ENCODE measurements at places on chromosomes 3 and 15. TPM values are rescaled to one million over a fixed set of nuclear protein-coding genes. Genes with fewer than 3 reads are reported as not detected.
A peak's percentile ranks its signal among the peaks of the same experiment; 100 is the strongest.

DNA sequence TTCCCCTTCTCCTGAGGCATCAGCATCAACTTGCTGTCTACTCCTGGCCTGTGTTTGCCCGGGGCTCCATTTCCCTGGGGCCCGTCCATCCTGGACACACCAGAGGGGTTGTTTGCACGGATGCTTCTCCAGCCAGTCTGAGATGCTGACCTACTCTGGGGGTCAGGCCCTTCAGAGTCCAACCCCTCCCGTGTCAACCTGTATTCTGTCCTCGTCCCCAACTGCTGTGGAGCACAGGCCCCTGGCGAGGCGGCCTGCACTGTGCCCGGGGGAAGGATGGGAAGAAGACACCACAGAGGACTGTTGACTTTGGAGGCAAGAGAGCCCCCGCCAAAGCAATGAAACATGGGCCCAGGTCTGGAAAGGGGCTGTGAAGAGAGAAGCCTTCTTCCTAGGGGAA is 25.8 kb downstream of the ALS2CL start:
- DNase-seq, result peak; percentile 10
- no peaks in the 10 kb centered on the region for H3K4me1 ChIP-seq
- no peaks in the 10 kb centered on the region for H3K36me3 ChIP-seq
- H3K4me3 ChIP-seq, result no peak overlapping the region
- H3K27me3 ChIP-seq, result no peaks in the 10 kb centered on the region

SNX22 gene
- 1.7 TPM for total RNA-seq

TLR9 gene
- not detected for total RNA-seq

DNA sequence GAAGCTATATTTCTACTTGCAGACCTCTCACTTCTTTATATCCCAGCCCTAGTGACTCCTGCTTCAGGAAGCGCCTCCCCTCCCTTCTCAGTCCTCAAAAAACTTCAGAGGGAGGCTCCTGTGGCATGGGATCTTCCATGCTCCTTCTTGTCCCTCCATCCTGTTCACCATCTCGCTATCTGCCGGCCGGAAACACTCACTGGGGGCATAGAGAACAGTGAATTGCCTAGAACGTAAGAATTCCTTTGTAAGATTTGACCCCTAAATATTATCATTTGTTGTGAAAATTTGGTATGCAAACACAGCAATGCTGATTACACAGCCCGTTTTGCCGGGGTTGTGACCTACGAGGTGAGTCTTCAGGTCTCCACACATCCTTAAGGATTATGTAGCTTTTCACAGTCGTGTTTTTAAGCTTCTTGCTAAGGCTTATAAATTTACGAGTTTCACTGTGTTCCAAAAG is 218.7 kb upstream of the ATP10A start:
- no peak for DNase-seq
- peak overlapping the region; percentile 63 for H3K27ac ChIP-seq
- H3K4me1 ChIP-seq, result no peaks in the 10 kb centered on the region
- no peaks in the 10 kb centered on the region for H3K36me3 ChIP-seq
- no peak overlapping the region for H3K4me3 ChIP-seq

C2CD4A gene
- not detected for total RNA-seq

GRCh38 chr15:101568309-101568708 is 78.8 kb upstream of the PCSK6 start:
- no peaks in the 10 kb centered on the region for H3K27me3 ChIP-seq
- no peak for DNase-seq
- H3K27ac ChIP-seq, result no peak overlapping the region
- no peaks in the 10 kb centered on the region for H3K4me1 ChIP-seq

C3orf52 gene
- total RNA-seq, result 2.4 TPM

GRCh38 chr3:149623824-149624223 is 34.0 kb downstream of the WWTR1 start:
- H3K27ac ChIP-seq, result no peak overlapping the region
- no peaks in the 10 kb centered on the region for H3K4me1 ChIP-seq
- no peak for DNase-seq
- no peaks in the 10 kb centered on the region for H3K36me3 ChIP-seq

- H3K36me3 ChIP-seq, result no peaks in the 10 kb centered on the region
- H3K27ac ChIP-seq, result no peak overlapping the region
- no peaks in the 10 kb centered on the region for H3K27me3 ChIP-seq
- H3K4me3 ChIP-seq, result no peak overlapping the region
These were observed 22.6 kb upstream of the HDGFL3 start for GRCh38 chr15:83230242-83230641.

DNA sequence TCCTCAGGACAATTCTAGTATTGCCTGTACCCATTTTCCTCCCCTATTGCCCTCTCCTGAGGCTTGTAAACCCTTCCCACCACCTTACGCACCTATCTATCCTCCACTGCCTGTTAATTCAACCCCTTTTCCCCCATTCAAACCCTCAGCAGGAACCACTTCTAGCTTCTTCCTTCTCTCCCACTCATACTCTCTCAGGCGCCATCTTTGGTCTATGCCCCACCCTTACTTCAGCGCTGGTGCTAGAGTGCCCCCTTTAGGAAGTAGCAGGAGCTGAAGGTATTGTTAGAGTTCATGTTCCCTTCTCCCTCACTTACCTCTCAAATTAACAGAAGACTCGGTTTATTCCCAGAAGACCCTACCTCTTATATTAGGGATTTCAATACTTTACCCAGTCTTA is 121.8 kb upstream of the NLGN1 start:
- H3K4me1 ChIP-seq, result no peaks in the 10 kb centered on the region
- H3K4me3 ChIP-seq, result no peak overlapping the region
- DNase-seq, result no peak
- H3K27me3 ChIP-seq, result no peaks in the 10 kb centered on the region

GRCh38 chr15:40914486-40914885 is 14.7 kb upstream of the DLL4 start:
- H3K27me3 ChIP-seq, result no peaks in the 10 kb centered on the region
- H3K36me3 ChIP-seq, result no peaks in the 10 kb centered on the region
- H3K4me3 ChIP-seq, result no peak overlapping the region
- peak overlapping the region; percentile 8 for H3K27ac ChIP-seq
- H3K4me1 ChIP-seq, result no peaks in the 10 kb centered on the region

NPAP1 gene
- not detected for total RNA-seq

DNA sequence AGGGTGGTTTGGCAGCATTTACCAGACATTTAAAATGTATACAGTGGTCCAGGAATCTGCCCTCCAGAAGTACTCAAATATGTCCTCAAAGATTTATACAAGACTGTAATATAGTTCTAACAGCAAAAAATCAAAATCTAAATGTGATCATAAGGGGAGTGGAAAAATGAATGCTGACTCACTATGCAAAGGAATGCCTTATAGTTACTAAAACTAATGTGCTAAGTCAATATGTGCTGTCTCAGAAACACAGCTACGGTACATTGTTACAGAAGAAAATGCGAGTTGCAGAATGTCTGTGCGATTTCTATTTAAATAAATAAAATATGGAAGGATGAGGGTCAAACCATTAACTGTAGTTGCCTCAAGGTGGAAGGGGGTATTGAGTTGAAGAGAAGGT is 230.1 kb upstream of the UBE2E1 start:
- H3K4me3 ChIP-seq, result no peak overlapping the region
- no peak for DNase-seq
- no peaks in the 10 kb centered on the region for H3K27me3 ChIP-seq
- no peaks in the 10 kb centered on the region for H3K36me3 ChIP-seq
- H3K4me1 ChIP-seq, result no peaks in the 10 kb centered on the region

DNA sequence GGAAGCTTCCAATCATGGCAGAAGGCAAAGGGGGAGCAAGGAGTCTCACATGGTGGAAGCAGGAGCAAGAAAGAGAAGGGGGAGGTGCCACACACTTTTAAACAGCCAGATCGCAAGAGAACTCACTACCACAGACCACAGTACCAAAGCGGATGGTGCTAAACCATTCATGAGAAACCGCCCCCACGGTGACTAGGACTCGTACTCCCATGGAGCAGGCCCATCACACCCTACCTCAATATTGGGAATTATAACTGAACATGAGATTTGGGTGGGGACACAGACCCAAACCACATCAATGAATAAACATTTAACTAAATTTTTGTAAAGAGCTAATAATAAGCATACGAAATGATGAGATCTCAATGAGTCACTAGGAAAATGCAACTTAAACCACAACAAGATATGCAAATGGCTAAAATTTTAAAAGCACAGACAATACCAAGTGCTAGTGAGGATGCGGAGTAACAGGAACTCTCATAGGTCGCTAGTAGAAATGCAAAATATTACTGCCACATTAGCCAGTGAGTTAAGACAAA is 10.0 kb downstream of the MRPS25 start:
- no peak overlapping the region for H3K4me3 ChIP-seq
- no peaks in the 10 kb centered on the region for H3K4me1 ChIP-seq
- H3K27ac ChIP-seq, result no peak overlapping the region
- H3K27me3 ChIP-seq, result no peaks in the 10 kb centered on the region
- H3K36me3 ChIP-seq, result no peaks in the 10 kb centered on the region
- DNase-seq, result no peak

- H3K4me3 ChIP-seq, result no peak overlapping the region
- DNase-seq, result no peak
- H3K4me1 ChIP-seq, result no peaks in the 10 kb centered on the region
- H3K36me3 ChIP-seq, result no peaks in the 10 kb centered on the region
- no peak overlapping the region for H3K27ac ChIP-seq
These were observed 6.2 kb downstream of the STIMATE start for GRCh38 chr3:52891164-52891563.

RTP4 gene
- total RNA-seq, result 2.4 TPM

GRCh38 chr15:99986297-99987118 is 253.3 kb upstream of the LYSMD4 start:
- H3K4me3 ChIP-seq, result no peak overlapping the region
- no peak for DNase-seq
- no peaks in the 10 kb centered on the region for H3K27me3 ChIP-seq
- H3K27ac ChIP-seq, result no peak overlapping the region
- H3K36me3 ChIP-seq, result no peaks in the 10 kb centered on the region

DNA sequence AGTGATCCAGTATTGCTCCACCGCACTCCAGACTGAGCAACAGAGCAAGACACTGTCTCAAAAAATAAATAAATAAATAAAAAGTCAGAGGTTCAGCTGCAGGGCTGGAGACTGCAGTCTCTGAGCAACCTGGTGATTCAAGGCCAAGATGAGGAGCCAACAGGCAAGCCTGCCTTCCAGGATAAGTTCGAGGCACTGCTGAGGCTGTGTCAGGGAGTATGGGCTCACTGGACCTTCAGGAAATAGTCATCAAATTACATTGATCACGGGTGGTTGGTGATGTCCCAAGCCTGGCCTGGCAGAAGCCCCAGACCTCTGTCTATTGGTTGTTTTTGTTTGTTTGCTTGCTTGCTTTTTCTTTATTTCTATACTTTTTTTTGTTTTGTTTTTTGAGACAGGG is 41.5 kb downstream of the IDH2 start:
- no peak overlapping the region for H3K27ac ChIP-seq
- no peaks in the 10 kb centered on the region for H3K4me1 ChIP-seq
- H3K36me3 ChIP-seq, result no peaks in the 10 kb centered on the region
- H3K27me3 ChIP-seq, result no peaks in the 10 kb centered on the region
- H3K4me3 ChIP-seq, result no peak overlapping the region
- DNase-seq, result no peak

AADAC gene
- not detected for total RNA-seq

DNA sequence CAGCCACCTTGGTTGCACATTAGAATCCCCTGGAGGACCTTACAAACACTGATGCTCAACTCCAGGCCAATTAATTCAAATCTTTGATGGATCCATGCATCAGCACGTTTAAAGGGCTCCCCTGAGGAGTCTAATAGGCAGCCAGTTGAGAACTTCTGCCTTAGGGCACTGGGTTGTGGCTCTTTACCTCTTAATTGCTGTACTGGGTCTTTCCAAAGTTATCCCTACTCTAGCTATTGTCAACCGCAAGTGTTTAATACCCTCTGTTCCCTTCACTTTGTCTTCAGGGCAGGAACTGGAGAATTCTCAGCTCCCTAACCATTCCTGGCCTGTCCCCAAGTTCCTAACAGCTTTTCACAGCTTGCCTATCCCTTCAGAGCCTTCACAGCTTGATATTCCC is 15.0 kb upstream of the FAM174B start:
- no peak overlapping the region for H3K27ac ChIP-seq
- DNase-seq, result no peak
- H3K4me1 ChIP-seq, result no peaks in the 10 kb centered on the region
- no peak overlapping the region for H3K4me3 ChIP-seq
- H3K27me3 ChIP-seq, result no peaks in the 10 kb centered on the region

LIPC gene
- total RNA-seq, result not detected

DNA sequence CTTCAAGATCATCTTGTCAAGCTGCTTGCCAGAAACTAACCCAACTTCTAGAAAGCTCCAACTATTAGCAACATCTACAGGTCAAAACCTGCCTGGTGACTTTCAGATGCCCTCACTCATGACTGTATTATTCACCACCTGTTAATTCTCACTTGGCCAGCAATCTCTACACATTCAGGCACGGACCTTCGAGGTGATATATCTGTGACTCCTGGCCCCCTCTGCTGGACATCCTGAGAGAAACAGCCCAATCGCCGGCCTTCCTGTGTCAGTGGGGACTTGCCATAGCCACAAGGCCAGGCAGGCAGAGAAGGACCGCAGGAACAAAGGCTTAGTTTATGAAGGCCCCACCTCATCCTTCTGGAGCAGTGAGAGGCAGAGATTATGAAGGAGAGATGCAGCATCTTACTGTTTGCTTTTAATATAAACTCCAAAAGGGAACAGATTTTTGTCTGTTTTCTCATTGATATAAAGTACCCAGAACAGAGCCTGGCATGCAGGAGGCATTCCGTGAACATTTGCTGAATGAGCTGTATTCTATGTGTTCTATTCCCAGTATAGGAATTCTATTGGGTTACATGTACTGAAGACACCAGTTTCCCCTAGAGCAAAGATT is 24.4 kb upstream of the OCA2 start:
- no peaks in the 10 kb centered on the region for H3K27me3 ChIP-seq
- H3K36me3 ChIP-seq, result no peaks in the 10 kb centered on the region
- DNase-seq, result peak; percentile 27
- H3K27ac ChIP-seq, result no peak overlapping the region

DNA sequence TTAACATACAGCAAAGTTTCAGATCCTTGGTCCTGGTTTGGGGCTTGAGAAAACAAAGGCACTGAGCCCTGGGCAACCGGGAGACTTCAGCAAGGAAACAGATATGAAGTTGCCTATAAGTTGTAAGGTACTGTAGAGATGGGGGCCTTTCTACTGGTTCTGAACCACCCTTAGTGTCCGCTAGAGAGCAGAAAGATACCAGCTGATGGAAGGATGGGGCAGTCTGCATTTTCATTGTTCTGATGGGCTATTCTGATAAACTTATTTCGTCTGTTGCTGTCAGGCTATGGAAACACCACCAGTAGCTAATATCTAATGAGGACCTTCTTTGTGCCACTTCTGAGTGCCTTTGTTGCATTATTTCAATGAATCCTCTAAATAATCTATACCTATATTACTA is 38.7 kb downstream of the FGD5 start:
- no peaks in the 10 kb centered on the region for H3K4me1 ChIP-seq
- no peaks in the 10 kb centered on the region for H3K36me3 ChIP-seq
- H3K4me3 ChIP-seq, result no peak overlapping the region

COL6A6 gene
- 59.8 TPM for total RNA-seq

- H3K36me3 ChIP-seq, result no peaks in the 10 kb centered on the region
- H3K27ac ChIP-seq, result no peak overlapping the region
- H3K4me1 ChIP-seq, result no peaks in the 10 kb centered on the region
- no peak overlapping the region for H3K4me3 ChIP-seq
- no peaks in the 10 kb centered on the region for H3K27me3 ChIP-seq
These were observed 14.5 kb downstream of the LRRC2 start for GRCh38 chr3:46551615-46552014.

GRCh38 chr3:104992676-104993075 is 374.0 kb upstream of the ALCAM start:
- H3K36me3 ChIP-seq, result no peaks in the 10 kb centered on the region
- H3K27me3 ChIP-seq, result no peaks in the 10 kb centered on the region
- H3K27ac ChIP-seq, result no peak overlapping the region

GOLGA8J gene
- total RNA-seq, result not detected

HGD gene
- not detected for total RNA-seq
